Activated effector memory CD4-positive, alpha-beta T cell treated with Interleukin-2 at 50 U/mL for 16 hours (primary cell): ENCODE measurements at places on chromosomes 4 and X.

- no peak for DNase-seq
Observed at GRCh38 chr4:77877771-77878565, 15.3 kb downstream of the MRPL1 start.

GRCh38 chr4:122516376-122516775, 59.9 kb upstream of the IL2 start:
- DNase-seq, result no peak

- no peak for DNase-seq
Observed at GRCh38 chr4:142413485-142413884, 432.6 kb downstream of the INPP4B start.

- no peak for DNase-seq
Observed at GRCh38 chr4:141562649-141563048, 73.7 kb upstream of the IL15 start.

DNA sequence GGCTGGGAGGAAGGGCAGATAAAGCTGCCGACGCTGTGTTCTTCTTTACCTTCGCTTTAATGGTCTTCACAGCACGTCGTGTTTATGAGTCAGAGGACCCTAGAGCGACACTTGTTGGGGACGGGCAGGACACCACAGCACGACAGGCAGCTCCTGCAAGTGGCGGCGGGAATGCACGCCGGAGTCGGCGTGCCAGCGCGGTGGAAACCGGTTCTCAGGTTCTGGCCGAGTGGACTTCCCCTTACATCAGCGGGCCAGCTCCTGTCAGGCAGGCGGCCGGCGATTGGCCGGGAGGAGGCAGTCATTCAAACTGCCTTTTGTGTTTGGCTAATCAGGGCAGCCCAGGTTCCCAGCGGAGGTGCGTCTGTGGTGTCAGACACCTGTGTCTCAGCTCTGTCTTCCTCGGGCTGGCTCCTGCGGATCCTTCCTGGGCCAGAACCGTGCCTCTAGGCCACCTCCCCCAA, 150.9 kb downstream of the SHROOM3 start:
- no peak for DNase-seq
